ENCODE measurements at places on chromosomes 12 and 14.
A peak's percentile ranks its signal among the peaks of the same experiment; 100 is the strongest.

DNA sequence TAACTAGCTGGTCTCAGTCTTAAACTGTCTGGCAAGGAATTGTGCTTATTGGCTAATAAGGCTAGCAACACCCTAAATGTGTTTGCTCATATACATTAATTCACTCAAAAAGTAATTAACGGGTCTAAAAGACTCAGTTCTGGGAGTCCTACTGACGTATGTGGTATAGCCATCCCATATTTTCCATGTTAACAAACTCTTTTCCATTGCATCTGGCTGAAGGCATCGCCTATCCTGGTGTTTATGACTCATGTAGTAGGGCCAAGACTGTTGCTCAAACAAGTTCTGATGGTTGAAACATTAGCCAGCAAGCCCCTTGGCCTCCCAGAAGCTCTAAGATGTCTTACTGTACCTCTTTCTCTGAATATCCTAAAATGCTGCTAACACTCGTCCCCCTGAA is 98.5 kb downstream of the PHLDA1 start:
- no peak for DNase-seq

GRCh38 chr14:61543946-61544345 is 151.4 kb upstream of the HIF1A start:
- DNase-seq = no peak

DNA sequence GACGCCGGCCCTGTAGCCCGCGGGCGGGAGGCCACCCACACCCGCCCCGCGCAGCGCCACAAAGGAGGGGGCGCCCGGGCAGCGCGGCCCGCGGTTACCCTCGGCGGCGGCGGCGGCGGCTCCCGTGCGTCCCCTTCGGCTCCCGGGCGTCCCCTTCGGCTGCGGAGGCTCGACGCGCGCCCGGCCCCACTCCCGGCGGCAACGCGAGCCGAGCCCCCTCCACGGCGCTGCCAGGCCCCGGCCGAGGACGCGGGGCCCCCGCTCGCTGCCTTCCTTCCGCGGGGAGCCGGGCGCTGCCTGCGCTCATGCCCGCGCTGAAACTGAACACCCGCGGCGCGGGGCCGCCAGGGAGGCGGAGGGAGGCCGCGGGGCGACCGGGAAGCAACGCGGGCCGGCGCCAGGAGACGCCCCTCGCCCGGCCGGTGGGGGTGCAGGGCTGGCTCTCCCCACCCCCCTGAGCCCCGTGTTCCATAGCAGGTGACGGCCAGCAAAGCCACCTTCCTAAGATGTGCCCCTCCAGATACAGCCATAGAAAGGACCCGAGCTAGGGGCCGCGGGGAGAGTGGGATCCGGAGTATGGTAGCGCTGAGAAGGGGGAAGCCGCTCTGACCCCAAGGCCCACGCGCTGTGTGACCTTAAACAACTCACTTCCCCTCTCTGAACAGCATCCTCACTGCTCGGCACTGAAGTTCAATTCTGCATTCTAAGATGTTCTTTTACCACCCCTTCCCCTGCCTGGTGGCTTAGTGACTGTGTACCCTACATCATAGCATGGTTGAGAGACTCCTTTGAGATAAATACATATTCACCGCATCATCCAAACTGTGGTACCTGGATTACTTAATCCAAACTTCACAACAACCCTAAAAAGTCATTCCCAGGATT is 42.8 kb downstream of the KDM2B start:
- DNase-seq = peak; percentile 4

- DNase-seq = no peak
Measured at GRCh38 chr14:55864890-55865655, 253.1 kb upstream of the PELI2 start.

GRCh38 chr12:1605129-1606020 is 11.0 kb upstream of the FBXL14 start:
- peak; percentile 91 for DNase-seq

DNA sequence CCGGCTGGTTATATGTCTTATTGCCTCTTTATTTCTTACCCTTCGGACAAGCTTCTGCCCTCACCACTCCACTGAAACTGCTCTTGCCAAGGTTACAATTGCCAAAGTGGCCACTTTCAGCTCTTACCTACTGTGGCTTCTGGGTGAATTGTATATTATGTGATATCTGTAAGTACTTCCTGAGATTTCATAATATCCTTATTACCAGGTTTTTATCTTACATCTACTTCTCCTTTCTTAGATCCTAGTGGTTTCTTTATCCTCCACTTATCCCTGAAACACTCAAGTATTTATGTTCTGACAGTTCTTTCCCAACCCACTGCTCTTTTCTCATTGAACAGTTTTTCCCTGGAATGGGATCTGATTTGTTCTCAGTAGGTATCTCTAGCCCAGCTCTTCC is 10.5 kb downstream of the CELA1 start:
- DNase-seq = no peak

DNA sequence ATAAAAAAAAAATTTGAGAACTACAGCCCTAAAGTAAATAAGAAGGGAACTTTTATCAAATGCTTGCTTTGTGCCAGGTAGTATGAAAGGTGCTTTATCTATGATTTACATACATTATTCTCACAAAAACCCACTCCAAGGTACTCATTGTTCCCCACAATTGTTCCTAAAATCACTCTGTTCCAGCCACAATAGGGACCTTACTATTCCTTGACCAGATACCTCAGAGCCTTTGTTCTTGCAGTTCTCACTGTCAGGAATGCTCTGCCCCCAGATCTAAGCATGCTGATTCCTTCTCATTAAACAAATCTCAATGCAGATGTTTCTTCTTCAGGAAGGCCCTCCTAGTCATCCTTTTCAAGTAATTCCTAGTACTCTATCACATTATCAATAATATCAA is 60.2 kb downstream of the PPP1R12A start:
- no peak for DNase-seq

DNA sequence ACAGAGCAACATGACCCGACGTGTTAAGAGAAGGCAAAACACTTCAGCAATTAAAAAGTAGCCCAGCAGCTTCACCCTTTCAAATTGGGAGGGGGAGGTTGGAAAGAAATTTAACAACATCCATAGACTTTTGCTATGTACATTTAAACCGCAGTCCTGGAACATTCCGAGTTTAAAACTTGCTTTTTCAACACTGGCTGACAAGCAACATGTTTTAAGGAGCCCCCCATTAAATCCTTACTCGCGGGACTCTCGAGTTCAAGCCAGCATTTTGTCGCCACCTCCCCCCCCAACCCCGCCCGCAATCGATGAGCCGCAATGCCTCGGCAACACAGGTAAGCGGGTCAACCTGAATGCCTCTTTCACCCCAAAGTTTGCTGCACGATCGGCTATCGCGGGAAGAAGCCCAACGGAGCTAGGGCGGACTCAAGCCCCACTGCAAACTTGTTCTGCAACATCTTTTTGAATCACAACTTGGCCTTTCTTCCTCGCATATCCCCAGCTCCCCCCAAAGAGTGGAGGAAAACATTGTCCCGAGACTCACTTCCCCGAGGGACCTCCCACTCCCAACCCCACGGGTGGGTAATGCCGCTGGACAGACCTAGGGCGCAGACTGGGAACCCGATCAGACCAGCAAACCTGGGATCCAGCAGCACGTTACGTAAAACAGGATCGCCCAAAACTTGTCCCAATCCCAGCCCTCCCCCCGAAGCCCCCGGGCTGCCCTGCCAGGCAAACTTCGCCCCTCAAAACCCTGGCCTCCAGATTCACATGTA is 777 bp downstream of the ZFP36L1 start:
- DNase-seq = no peak

GRCh38 chr12:32777691-32778175 is 22.0 kb upstream of the YARS2 start:
- no peak for DNase-seq

GRCh38 chr14:93717668-93718320 is 70.5 kb downstream of the PRIMA1 start:
- no peak for DNase-seq

DNA sequence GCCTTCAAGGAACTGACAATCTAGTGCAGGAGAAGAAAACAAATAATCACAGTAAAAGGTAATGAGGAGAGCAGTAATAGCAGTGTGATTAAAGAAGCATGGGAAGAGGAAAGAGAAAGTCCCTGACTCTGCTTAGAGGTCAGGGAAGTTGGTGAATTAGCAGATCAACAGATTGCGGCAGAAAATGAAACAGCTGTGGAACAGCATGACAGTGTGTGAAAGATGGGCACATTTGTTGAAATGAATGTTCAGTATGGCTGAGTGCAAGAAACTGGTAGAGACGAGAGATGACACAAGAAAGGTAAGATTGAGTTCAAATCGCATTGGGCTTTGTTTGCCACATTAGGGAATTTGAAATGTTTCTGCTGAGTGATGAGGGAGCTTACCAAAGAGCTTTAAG is 63.7 kb upstream of the RASSF8 start:
- DNase-seq = no peak

DNA sequence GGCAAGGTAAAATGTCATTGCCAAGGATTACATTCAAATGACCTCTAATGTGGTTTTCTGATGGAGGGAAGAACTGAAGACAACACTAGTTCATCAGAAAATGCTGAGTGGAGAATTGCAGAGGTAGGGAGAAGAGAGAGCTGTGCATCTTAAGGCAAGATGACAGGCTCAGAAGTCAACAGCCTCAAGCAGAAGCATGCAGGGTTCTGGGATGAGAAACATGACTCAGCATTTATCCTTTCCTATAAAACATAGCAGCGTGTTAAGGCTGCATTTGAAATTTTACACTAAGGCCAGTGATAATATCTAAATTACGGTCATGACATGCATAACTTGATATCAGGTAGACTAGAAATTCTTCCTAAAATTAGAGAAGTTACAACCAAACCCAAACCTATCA is 53.7 kb upstream of the DYRK2 start:
- no peak for DNase-seq

GRCh38 chr12:94326727-94327126 is 132.9 kb downstream of the CEP83 start:
- peak; percentile 51 for DNase-seq

GRCh38 chr12:9033265-9033887 is 44.0 kb downstream of the KLRG1 start:
- DNase-seq = no peak

GRCh38 chr12:104459368-104459909 is 2.7 kb downstream of the CHST11 start:
- DNase-seq = no peak

- no peak for DNase-seq
Measured at GRCh38 chr14:44494137-44494536, 12.9 kb downstream of the FSCB start.

DNA sequence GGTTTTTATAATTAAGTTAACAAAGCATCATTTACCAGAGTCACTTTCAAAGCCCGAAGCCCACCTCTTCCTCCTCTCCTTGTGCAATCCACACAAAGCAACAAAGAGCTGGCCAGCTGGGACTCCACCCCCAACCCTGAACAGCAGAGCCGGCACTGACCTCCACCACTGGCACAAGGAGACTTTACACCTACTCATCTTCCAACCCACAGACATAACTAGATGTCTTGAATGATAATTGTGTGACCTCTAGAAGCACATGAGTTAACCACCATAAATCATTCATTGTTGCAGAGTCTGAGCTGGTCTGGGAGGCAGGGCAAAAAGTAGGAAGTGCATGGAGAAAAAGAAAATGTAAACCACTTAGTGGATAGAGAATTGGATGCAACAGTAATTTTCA is 72.2 kb downstream of the ST8SIA1 start:
- DNase-seq = no peak

GRCh38 chr14:68784978-68785533 is 7.8 kb downstream of the ZFP36L1 start:
- DNase-seq = no peak

- no peak for DNase-seq
Measured at GRCh38 chr12:127342861-127343260, 924.1 kb upstream of the TMEM132C start.

GRCh38 chr12:46005151-46005797 is 14.9 kb upstream of the SCAF11 start:
- no peak for DNase-seq

DNA sequence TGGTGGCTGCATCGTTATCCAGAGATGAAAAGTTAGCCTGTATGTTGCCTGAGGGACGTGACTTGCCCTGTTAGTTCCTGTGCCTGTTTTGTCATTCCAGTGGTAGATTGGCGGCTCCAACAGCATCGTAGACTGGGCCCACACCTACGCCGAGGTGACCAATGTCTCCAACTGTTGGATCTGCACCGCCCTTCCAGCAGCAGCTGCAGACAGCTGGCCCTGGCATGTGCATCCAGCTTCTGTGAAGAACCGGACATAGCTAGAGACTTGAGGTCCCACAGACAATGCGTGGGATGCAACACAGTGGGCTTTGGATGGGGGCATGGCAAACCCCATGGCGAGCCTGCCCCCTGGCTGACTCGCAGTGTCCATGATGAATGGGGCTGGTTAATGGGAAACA is 93.0 kb upstream of the TMPO start:
- DNase-seq = no peak
